ENCODE measurements at places on chromosomes 12 and 14.

DNA sequence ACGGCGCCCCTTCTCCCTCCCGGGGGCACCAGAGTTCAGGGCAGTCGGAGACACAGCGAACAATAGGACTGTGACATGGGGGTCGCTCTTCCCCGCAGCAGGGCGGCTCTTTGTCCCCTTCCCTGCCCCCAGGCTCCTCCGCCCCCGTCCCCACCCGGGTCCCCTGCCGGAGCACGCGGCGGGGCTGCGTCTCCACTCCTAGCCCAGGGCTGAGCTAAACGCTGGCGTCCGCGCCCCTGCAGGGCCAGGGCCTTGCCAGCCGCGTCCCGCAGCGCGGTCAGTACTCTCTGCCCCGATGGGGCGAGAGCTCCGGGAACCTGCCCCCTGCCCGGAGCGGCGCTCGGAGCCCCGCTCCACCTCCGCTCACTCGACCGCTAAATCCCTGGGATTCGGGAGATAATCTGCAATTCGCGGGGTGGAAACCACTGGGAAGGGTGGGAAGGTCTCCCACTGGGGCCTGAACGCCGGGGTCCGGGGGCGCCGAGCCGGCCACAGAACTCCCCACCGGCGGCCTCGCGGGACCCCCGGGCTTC is 825 bp upstream of the CCDC85C start:
- DNase-seq: peak; percentile 22

GRCh38 chr14:94449930-94450329 is 2.7 kb downstream of the SERPINA11 start:
- DNase-seq: no peak

GRCh38 chr12:30989754-30990153 is 63.2 kb downstream of the TSPAN11 start:
- DNase-seq: no peak

- no peak for DNase-seq
Measured at GRCh38 chr12:7610006-7610405, 55.7 kb downstream of the APOBEC1 start.

DNA sequence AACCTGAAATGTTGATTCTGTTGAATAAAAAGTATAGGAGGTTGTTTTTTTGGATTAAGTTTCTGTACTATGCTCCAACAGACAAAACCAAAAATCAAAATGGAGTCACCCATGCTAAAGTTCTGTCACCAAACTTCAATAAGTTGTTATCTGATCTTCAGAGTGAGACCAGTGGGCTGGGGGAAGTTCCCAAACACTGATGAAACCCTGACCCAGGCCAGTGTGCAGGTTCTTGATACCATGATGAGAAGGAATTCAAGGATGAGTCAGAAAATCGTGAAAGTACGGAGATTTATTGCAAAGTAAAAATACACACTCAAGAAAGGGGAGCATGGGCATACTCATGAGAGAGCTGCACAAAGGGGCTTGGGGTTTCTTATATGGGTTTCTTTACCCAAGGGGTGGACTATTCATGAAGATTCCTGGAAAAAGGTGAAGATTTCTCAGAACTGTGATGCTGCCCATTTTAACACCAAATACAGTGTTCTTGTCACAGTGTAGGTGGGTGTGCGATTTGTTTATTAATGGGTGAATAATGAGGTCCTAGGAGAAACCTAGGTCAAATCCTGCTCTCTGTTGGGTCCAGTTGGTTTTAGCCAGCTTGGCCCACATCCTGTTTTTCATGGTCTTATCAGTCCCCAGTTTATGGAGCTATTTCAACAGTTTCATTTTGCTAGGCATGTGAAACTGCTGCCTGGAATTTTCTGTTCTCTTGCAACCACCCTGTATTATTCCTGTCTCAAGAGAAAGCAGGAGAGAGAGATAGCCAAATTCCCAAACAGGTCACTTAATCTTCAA is 27.5 kb upstream of the DENND5B start:
- no peak for DNase-seq

DNA sequence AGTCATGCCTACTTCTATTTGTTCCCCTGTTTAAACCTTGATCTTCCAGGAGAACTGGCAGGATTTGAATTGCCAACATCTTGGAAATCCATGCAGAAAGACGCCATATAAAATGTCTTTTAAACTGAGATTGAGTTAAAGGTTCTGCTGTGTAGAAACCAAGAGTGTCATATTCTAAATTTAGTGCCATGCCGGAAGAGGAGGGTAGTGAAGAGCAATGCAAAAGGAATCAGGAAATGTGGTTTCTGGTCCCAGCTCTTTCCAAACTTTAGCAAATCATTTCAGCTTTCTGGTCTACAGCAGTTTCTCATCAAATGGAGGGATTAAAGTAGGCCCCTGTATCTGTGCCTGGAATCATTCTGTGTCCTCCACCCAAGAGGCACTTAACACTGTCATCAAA is 85.7 kb downstream of the BTG1 start:
- DNase-seq: no peak

GRCh38 chr12:33587354-33587753 is 147.7 kb upstream of the SYT10 start:
- DNase-seq: no peak

DNA sequence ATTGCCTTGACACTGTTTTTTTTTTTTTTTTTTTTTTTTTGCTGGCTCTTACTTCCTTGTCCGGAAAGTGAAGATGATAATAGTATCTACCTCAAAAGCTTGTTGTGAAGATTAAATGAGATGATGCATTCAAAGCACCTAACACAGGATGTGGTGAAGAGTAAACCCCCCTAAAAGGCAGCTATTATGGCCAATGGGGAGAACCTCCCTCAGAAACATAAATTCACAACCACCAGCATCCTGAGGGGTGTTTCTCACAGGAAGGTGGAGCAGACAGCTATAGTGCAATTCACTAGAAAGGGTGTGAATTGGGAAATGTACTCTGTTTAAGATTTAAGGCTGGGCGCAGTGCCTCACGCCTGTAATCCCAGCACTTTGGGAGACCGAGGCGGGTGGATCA is 85.4 kb upstream of the CRY1 start:
- DNase-seq: no peak

DNA sequence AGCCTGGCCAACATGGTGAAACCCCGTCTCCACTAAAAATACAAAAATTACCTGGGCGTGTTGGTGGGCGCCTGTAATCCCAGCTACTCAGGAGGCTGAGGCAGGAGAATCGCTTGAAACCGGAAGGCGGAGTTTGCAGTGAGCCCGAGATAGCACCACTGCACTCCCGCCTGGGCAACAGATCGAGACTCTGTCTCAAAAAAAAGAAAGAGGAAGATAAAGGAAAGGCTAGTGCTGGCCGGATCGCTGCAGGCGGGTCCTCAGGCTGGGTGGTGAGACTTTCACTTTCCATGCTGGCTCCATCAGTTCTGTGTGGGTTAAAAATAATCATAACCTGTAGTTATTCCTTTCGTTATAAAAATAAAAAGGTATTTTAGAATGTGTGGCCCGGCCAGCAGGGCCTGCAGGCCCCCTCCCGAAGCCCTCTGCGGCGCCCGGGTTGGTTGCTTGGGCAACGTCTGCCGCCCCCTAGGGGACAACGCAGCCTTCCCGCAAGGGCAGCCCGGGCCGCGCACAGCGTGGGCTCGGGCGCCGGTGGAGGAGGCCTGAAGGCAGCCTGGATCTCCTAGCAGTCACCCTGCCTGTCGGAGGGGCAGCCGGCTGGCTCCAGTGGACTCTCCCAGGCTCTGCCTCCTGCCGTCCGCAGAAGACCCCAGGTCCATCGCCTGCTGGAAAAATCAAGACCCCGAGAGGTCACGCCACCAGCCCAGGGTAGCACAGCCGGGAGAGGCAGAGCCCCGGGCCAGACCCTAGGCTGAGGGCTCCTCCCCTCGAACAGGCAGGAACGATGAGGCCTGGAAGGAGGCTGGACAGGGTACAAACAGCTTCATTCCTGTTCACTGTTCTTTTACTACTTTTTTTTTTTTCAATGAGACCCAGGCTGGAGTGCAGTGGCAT is 5.0 kb upstream of the SLC25A47 start:
- DNase-seq: peak; percentile 41

GRCh38 chr12:41652981-41653380 is 464.9 kb downstream of the PDZRN4 start:
- DNase-seq: no peak

- no peak for DNase-seq
Measured at GRCh38 chr14:20980906-20981305, 8.9 kb upstream of the METTL17 start.

- no peak for DNase-seq
Measured at GRCh38 chr12:91763654-91764370, 381.8 kb downstream of the BTG1 start.

DNA sequence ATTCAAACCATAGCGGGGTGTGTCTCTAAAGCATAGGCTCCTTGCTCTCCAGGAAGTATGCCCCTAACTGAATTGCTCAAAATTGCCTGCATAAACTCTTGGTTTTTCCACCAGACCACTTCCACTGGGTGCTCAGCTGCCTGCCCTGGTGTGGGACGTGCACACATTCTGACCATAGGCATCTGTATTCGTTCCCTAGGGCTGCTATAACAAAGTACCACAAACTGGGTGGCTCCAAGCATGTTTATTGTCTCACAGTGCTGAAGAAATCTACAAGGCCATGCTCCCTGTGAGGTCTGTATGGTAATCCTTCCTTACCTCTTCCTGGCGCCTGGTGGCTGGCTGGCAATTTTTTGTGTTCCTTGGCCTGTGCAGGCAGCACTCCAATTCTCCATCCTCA is 16.4 kb upstream of the GALNT6 start:
- no peak for DNase-seq

GRCh38 chr12:46509135-46509534 is 136.6 kb upstream of the SLC38A2 start:
- DNase-seq: no peak

DNA sequence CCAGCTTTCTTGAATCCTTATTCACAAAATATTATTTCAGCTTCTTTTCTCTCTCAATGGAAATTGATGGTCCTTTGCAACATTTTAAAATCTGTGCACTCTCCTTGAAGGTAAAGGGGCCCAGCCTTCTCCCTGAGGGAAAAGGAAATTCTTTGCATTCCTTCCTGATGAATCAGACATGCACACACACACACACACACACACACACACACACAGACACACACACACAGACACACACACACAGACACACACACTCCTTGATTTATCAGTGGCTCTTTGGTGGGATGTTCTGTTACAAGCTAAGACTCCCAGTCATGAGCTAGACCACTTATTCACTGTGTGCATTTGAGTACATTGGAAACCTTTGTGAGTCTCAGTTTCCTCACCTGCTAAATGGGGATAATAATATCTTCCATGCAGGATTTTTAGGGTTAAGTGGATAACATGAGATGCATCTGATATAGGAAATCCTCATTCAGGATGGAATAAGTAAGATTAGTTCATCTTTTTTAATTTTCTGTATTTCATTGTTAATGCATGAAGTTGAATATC is 45.1 kb upstream of the HMGA2 start:
- no peak for DNase-seq

DNA sequence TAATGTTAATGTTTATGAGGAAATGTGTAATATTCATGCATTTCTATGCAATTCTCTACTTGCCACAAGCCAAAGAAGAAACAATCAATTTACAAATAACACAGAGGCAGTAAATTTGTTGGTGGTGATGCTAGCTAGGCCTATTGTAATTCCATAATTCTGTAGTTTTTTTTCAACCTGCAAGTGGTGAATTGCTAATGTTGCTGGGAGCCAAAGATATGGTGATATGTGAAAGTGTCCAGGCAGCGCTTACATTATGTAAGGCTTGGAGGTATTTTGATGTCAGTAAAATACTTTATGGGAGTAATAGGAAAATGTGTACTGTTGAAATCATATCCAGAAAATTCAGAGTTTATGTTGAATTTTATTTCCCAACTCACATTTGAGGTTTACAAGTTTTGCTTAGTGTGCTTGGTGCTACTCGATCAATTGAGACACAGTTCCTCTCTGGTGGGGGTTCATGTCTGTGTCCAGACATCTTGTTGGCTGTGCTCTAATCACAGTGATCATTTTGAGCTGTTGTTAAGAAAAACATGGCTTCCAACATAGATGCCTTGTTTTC is 23.2 kb downstream of the TMTC2 start:
- no peak for DNase-seq

- no peak for DNase-seq
Measured at GRCh38 chr12:97597031-97597751, 134.6 kb downstream of the RMST start.

- DNase-seq: no peak
Measured at GRCh38 chr12:119692997-119693396, 25.1 kb downstream of the PRKAB1 start.

- DNase-seq: no peak
Measured at GRCh38 chr12:85794531-85794930, 41.7 kb downstream of the RASSF9 start.

GRCh38 chr12:67352682-67353081 is 83.5 kb downstream of the CAND1 start:
- no peak for DNase-seq

DNA sequence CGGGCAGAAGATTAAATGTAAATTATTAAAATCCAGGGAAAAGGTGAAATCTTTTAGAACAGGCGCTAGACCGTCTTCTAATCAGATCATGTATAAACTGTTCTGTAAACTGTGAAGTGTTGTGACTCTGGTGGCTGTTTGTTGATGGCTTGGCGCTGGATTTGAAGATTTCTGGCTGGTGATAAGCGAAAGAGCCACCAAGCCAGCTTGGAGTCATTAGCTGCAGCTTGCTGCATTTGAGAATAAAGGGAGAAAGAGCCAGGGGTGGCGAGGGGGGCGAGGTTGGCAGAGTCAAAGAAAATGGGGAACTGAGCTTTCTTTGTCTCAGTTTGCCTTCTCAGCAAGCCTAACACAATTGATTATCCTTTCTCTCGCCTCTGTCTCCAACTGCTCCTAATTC is 8.0 kb downstream of the SYNDIG1L start:
- DNase-seq: no peak

DNA sequence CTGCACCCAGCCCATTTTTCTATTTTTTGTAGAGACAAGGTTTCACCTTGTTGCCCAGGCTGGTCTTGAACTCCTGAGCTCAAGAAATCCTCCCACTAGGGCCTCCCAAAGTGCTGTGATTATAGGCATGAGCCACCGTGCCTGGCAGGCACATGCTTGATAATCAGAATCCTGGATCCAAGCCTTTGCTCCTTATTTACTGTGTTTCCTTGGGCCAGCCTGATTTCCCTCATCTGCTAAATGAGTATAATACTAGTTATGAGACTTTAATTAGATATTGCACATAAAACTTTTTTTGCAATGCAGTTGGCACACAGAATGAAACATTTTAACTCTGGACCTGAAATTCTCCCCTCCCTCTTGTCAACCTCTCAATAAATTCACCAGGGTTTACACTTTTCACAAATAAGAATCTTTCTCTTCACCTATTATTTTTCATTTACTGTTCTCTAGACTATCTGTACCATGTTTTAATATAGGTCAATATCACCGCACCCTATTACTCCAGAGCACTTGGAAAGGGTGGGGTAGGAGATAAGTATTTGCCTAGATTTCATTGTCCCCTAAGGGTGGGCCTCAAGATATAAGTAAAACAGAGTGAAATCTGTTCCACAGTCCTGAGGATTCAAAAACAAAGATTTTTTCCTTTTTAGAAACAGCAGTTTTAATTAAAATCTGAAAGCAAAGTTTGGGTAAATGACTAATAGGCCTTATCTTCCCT is 69.2 kb upstream of the NR2C1 start:
- DNase-seq: no peak

GRCh38 chr12:113184900-113185179 is 438 bp downstream of the DDX54 start:
- peak; percentile 75 for DNase-seq

Measured in stimulated activated CD4-positive, alpha-beta T cell treated with anti-CD3 and anti-CD28 coated beads, TNF-alpha, amount 100 ng/mL, for 4 hours (primary cell).